ENCODE measurements at places on chromosomes 6 and 20. TPM values are rescaled to one million over a fixed set of nuclear protein-coding genes. Genes with fewer than 3 reads are reported as not detected.

Gene GTF3C6
- total RNA-seq: 67.1 TPM

Gene CST4
- total RNA-seq: not detected

Gene IMPG1
- not detected for total RNA-seq

Gene FUCA2
- 45.5 TPM for total RNA-seq

Gene ADGRG6
- 84.6 TPM for total RNA-seq

Gene CRYBG1
- total RNA-seq: 45.4 TPM

Gene ACOT13
- total RNA-seq: 78.9 TPM

Gene PRSS35
- not detected for total RNA-seq

Gene RIPPLY2
- not detected for total RNA-seq

Gene THBD
- total RNA-seq: not detected

Gene CDKAL1
- total RNA-seq: 39.6 TPM

Gene STMND1
- total RNA-seq: 0.68 TPM

Gene FKBP1C
- total RNA-seq: 0.35 TPM

Gene TREML2
- not detected for total RNA-seq

Gene NMBR
- total RNA-seq: not detected

Gene AURKA
- 75.5 TPM for total RNA-seq

Measured in Calu3 (cell line).